ENCODE measurements at places on chromosomes 6 and 20.

DNA sequence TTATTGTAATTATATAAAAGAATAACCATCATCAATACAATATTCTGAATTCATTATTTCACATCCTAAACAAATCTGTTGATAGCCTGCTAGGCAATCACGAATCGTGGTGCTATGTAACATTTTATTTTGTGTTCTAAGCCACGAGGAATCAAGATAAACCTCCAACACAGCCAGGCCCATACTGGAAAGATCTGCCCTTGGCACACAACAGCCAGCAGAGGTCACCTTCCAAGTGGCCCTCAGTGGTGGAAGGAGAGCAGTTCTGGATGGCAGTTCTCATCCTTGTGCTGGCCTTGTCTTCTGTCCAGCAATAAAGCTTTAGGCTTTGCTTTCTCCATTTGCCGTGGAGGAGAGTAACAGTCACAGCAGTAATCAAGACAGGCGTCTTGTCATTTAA is 13.2 kb downstream of the ZNF831 start:
- DNase-seq, result no peak

DNA sequence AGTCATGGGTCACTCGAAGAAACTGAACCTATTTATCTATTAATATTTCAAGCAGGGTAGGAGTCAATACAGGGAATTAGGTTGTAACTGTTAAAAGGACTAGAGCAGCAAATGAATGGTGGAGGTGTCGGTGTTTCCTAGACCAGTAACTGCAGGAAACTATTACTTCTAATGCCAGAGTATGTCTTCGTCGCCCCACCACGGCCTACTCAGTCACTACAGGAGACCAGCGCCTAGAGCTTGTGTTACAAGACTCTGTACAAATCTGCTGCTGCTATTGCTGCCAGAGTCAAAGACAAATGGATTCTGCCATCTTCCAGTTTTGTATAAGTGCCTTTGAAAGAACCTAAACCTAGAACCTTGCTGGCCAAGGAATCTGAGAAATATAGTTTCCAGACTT is 343.9 kb downstream of the SOX4 start:
- no peak for DNase-seq

DNA sequence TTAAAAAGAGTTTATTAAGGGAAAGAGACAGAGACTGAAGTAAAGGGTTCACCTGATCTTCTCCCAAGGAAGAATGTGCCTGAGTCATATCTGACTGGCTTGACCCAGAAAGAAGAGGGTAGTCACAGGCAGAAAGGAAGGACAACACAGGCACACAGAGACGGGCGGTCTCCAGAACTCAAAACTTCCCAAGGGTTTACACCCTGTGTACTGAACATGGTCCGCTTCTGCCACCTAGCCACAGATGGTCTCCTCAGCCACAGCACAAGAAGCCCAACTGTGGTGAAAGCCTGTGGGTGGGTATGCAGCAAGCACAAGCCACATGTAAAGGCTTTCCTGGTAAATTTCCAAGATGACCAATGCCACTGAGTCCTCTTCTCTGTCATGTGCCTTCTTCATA is 17.2 kb downstream of the UNC5CL start:
- DNase-seq, result no peak

- no peak for DNase-seq
Measured at GRCh38 chr6:122620428-122620827, 10.2 kb downstream of the PKIB start.

DNA sequence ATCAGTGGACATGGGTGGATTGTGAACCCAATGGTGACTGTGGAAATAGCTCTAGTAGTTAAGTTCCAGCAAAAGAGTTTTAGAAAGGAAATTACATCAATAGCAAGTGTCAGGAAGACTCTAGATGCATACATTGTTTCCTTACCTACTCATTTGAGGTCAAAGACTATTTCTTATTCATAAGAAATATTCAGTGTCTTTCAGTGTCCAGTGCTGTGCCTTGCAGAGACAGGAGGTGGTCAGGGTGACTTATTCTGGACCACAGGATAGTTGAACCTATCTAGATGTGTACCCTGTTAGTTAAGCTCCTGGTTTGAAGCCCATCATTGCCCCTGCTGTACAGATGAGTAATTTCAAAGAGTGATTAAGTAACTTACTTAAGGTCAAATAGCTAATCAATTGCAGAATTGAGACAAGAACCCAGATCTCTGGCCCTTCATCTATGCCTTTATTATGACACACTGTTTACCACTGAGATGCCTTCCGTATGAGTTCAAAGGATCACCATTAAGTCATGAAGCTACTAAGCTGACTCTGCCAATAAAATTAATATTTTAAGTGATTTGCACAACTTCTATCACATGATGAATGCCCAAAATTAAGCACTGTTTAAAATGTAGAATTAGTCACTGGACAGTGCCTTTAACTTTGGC is 136.1 kb downstream of the PDSS2 start:
- DNase-seq, result no peak

GRCh38 chr6:36623547-36624459 is 29.6 kb downstream of the SRSF3 start:
- DNase-seq, result peak; percentile 61

DNA sequence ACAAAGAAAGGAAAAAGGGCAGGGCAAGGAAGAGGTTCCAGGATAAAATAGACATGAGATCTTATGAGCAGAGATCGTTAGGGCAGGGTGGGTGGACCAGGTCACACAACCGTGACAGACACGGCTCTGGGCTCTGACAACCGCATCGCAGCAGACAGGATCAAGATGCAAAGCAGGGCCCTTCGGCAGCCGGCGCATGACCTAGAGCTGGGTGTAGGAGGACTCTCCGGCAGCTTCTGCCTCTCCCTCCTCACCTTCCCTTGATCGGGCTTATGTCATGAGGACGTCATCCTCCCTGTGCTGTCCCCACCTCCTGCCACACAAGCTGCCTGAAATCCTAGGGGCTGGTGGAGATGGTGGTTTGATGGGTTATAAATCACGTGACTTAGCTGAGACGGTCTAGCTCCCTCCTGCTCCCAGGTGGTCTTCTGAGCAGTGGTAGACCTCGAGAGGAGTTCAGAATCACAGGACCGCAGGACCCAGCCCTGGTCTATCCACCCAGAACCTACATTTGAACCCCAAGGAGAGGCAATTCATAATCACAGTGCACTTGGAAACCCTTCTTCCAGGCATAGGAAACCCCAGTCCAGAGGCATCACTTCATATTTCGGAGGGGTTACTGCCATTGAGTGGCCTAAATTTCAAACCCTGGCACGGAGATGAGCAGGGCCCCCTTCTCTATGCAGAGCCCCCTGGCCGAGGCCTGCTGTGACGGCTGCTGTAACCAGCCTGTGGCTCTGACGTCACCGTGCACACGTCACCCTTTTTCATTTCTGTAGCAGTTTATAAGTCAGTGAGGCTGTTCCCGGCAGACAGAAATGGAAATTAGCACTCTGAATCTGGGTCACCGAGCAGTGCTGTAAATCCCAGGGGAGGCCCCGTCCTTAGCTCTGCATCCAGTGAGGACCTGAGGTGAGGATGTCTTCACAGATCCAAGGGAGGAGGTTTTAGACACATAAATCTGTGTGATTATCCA is 8.7 kb upstream of the CCR6 start:
- DNase-seq, result no peak

- no peak for DNase-seq
Measured at GRCh38 chr6:31767096-31767645, 4.7 kb downstream of the SAPCD1 start.
